HepG2 (cell line): ENCODE measurements at places on chromosomes 12 and 14.

- DNase-seq = no peak
Measured at GRCh38 chr14:33730156-33730555, 220.7 kb downstream of the EGLN3 start.

GRCh38 chr14:50578433-50578832 is 18.5 kb downstream of the ATL1 start:
- no peak for DNase-seq

DNA sequence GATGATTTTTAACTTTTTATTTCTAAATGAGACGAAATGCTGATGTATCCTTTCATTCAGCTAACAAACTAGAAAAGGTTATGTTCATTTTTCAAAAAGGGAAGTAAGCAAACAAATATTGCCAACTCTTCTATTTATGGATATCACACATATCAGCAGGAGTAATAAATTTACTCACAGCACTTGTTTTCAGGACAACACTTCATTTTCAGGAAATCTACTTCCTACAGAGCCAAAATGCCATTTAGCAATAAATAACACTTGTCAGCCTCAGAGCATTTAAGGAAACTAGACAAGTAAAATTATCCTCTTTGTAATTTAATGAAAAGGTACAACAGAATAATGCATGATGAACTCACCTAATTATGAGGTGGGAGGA is 139.6 kb downstream of the HMGA2 start:
- no peak for DNase-seq

DNA sequence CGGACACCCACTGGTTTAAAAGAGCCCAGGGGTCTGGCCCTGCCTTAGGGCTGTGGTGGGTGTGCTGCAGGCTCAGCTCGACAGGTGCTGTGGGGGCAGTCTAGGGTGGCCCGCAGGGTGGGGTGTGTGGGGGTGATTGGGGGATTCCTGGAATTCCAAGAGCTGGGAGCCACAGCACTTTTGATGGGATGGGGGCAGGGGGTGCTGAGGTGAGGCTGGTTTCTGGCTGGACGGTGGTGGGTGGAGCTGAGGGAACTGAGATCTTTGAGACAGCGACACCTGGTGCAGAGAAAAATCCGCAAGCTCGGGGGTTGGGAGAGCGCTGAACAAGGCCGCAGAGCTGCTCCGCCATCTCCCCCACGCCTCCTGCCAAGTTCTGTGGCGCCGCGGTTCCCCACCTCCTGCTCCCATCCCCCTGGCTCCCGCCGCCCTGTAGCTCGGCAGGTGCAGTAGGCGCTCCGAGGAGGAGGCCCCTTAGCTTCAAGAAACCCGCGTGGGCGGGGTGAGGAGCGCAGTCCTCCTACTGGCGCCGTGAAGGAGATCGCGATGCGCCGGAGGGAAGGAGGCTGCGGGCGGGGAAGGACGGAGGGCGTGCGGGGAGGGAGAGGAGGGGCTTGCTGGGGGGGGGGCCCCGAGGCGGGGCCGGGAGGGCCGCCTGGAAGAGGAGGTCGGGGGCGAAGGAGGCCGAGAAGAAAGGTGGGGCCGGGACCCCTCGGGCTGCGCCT is 1.3 kb upstream of the TEDC1 start:
- peak; percentile 82 for DNase-seq
